Cerebellar nuclear complex (tissue), 1 donor: ENCODE measurements at places on chromosomes 13 and 19.

DNA sequence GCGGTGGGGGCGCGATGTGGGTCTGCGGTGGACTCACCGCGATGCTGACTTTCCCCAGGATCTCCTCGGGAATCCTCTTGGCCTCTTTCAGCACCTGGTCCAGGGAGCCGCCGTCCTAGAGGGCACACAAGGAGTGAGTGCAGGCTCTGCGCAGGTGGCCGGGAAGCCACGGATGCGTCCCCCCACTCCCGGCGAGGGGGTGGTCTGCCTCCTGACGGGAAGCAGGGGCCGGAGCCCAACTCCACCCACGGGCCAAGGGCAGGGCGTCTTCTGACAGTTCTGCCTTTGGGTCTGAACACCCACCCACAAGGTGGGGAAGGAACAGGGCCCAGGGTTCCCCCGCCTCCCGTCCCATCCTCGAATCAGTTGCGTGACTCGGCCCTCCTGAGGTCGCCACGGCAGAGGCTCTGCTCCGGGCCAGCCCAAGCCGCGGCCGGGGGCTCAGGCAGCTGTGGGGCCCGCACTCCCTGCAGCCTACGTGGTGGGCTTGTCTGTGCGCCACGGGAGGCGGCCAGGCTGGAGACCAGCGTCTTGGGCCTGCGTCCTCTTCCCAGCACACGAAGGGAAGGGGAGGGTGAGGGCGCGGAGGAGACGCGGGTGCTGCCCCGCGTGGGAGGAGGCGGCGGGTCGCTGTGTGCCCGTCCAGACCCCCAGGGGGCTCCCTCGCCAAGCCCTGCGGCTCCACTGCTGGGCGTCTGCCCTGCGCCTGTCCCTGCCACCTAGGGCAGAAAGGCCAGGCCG, 21.4 kb downstream of the MAP2K2 start:
- no peak for DNase-seq

- no peak for DNase-seq
Measured at GRCh38 chr13:46476174-46476573, 76.8 kb upstream of the LRCH1 start.

DNA sequence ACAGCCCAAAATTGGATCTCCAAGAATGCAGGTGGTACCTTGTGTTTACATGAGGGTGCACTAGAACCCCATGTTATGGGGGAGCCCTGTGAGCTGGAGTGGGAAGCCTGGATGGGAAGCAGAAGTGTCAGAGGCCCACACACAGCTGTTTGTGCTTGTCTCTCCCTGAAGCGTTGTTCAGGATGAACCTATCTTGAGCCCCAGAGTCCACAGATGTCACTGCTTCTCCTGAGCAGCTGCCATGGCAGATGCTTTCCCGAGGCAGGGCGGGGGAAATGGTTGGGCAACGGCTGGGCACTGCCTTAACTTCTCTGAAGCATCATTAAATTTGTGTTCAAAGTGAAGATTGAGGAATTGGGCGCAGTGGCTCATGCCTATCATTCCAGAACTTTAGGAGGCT, 17.1 kb upstream of the CHST8 start:
- no peak for DNase-seq

DNA sequence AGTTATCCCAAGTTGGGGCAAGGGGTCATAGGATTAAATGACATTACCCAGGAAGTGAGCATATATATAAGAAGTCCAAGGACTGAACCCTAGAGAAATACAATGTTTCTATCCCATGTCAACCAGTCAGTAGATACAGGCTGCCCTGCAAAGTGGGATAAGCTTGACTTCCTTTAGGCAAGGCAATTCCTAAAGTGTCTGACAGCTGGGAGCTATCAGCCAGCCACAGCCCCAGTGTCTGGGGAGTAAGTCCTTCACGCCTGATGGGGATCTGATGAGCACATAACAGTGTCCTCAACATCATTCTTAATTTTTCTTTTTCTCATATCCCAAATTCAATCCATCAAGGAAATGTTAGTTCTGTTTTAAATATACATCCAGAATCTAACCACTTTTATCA, 54.1 kb downstream of the DNAJC15 start:
- DNase-seq: no peak

GRCh38 chr13:51721496-51721895, 82.5 kb downstream of the DHRS12 start:
- DNase-seq: no peak
